ENCODE measurements at places on chromosomes 11 and 22.

DNA sequence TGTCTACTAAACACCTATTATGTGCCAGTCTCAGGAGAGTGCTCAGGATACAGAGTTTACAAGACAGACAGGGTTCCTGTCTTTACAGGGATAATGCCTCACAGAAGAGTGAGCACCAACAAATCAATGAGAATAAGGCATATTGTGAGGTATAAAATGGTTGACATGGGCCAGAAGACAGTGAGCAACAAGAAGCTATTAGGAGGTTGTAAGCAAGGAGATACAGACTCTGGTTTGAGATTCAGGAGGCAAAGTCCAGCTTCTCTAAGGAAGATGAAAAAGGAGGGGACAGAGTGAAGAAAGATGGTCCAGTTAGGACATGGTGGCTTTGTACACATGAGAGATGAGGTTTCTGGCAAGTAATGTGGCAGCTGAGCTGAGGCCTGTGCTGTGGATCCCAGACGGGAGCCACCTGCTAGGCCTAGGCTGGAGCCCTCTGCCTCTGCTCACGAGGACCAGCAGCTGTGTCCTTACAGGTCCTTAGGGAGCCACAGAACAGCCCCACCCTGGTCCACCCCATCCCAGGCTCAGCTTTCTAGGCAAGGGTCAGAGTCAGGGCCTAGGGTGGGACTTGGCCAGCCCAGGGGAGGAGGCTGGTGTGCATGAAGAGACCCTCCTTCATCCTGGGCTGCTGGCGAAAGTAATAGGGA lies 110.5 kb downstream of the ZNF280B start:
- DNase-seq, result no peak

DNA sequence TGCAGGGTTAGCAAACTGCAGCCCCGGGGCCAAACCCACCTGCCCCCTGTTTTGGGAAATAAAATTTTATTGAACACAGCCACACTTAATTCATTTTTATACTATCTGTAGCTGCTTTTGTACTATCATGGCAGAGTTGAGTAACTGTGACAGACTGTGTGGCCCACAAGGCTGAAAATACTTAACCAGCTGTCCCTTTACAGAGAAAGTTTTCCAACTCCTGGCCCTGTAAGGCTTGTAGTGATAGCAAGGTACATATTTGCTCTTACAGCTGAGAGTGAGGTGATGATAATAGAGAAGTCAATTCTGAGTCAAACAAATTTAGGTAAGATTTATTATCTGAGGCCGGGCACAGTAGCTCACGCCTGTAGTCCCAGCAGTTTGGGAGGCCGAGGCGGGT lies 87.4 kb upstream of the SLC6A5 start:
- DNase-seq, result no peak

DNA sequence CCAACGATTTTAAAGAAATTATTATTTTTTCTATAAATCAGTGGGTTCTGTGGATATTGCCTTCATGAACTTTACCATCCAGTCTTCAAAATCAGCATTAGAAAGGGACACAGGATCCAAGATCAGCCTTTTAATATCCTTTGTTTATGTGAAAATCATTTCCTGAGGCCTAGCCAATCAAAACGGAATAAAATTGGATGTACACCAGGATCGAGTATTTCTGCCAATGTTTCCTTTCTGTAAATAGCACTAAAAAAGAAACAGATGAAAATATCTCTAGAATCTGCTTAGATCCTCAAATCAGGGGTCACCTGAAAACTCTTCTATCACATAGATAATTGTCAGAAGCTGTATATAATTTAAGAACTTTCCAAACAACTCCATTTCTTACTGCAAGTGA lies 1598.5 kb downstream of the LRRC4C start:
- no peak for DNase-seq

DNA sequence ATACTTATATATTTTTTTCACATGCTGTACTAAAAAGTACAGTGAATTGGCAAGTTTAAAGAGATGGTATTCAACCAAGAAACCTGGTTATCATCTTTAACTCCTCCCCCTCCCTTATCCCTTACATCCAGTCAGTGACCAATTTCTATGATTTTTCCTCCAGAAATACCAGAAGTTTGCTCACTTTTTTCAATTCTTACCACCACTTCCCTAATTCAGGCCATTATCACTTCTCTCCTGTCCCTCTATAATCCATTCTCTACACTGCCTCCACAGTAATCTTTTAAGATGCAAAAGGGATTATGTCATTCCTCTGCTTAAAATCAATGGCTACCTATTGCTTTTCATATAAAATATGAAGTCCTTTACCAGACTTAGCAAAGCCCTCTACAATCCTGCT lies 62.8 kb downstream of the CEP57 start:
- no peak for DNase-seq

GRCh38 chr11:27861706-27862430 lies 161.6 kb upstream of the BDNF start:
- peak; percentile 78 for DNase-seq

DNA sequence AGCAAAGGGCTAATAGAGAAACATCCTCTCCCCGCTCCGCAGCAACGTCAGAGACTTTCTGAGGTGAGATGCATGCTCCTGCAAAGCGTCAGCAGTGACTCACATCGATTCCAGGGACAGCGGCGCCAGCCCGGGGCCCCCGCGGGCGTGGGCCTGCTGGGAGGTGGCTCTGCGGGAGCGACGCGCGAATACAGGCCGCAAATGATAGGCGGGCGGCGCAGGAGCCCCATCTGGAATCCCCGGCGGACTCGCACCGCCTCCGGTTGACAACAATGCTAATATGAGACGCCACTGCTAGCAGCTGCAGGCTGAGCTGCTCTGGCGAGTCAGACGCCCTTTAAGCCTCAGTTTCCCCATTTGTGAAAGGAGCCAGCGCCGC lies 557 bp downstream of the RANGAP1 start:
- no peak for DNase-seq

GRCh38 chr11:128745311-128746136 lies 51.7 kb downstream of the FLI1 start:
- DNase-seq, result no peak

GRCh38 chr22:39600491-39601179 lies 30.1 kb downstream of the CACNA1I start:
- DNase-seq, result no peak

GRCh38 chr11:69221086-69221485 lies 65.4 kb downstream of the SMIM38 start:
- DNase-seq, result no peak

DNA sequence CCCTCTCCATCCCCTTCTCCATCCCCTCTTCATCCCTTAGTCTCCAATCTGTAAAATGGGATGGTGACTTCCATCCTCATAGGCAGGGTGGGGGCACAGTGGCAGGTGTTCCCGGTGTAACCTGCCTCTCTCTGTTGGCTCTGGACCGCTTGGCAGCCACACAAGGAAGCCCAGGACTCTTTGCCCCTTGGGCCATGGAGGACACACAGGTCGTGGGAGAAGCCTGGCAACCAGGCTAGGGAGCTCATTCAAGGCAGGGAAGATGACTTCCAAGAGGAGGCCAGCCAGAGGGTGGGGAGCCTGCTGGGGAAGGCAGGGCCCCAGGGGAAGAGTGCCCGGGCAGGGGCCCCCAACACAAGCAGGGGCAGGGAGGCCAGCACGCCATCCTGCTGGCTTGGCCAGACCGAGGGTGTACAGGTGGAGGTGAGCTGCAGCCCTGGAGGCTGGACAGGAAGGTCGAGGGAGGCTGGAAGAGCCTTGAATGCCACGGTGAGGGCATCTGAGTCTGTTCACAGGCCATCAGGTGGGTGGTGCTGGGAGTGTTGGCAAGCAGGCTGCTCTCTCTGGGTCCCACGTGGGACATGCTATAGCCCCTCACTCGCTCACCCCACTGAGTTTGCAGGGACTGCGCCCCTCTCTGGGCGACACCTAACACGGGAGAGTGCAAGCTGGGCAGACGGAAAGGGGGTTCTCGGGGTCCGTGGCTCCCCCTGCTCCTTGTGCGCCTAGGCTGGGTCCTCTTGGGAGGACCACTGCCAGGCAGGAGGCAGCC lies 15.5 kb upstream of the CTSD start:
- DNase-seq, result no peak

GRCh38 chr11:83441171-83441570 lies 155.0 kb upstream of the CCDC90B start:
- DNase-seq, result no peak

DNA sequence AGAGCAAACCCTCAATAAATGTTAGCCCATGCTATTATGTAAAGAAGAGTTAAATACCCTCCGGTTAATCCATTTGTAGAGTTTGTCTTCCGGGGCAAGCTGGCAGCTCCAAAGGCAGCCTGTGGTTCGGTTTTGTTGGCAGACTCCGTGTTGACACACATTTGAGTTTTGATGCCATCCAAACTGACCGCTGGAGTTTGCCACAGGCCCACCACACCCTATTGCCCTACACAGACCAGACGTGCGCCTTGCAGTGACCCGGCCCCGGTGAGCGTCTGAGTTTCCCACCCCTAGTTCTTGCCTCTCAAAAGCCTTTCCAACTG lies 25.1 kb downstream of the ELFN2 start:
- DNase-seq, result no peak

- no peak for DNase-seq
Observed at GRCh38 chr11:114319716-114320328, 23.6 kb downstream of the NNMT start.

GRCh38 chr11:104332110-104332509 lies 168.2 kb upstream of the PDGFD start:
- DNase-seq, result no peak

DNA sequence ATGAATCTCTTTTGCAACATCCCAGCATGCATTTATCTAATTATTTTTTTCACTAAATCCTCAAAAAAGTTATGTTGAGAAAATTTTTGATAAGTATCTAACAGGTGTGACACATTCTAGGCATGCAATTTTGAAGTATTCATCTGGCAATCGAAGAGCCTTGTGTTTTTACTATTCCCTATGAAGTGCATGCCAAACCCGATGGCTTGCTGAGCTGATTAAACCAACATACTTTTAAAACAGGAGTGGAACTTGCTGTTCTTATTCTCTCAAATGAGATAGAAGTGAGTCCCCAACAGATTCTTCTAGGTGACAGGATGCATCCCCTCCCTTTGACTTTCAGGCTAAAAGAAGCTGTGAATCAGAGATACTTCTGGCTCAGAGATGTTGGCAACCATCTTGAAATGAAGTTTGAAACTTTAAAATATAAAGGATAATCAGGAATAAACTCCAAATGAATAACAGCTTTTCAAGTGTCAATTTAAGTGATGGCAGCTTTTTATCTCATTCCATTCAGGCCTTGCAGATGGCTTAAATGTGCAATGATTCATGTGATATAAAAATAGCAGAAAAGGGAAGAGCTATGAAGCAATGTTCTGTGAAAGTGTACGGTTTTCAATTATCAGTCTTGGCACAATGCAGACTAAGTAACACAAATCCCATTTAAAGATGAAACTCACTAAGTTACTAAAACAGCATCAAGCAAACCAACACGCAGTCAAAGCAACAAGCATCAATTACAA lies 67.7 kb downstream of the APOL5 start:
- DNase-seq, result peak; percentile 34

- no peak for DNase-seq
Observed at GRCh38 chr11:47306484-47306844, 36.5 kb downstream of the MADD start.

GRCh38 chr22:20793748-20794649 lies 20.1 kb downstream of the SERPIND1 start:
- DNase-seq, result no peak

- no peak for DNase-seq
Observed at GRCh38 chr11:132056689-132057088, 686.3 kb downstream of the NTM start.

DNA sequence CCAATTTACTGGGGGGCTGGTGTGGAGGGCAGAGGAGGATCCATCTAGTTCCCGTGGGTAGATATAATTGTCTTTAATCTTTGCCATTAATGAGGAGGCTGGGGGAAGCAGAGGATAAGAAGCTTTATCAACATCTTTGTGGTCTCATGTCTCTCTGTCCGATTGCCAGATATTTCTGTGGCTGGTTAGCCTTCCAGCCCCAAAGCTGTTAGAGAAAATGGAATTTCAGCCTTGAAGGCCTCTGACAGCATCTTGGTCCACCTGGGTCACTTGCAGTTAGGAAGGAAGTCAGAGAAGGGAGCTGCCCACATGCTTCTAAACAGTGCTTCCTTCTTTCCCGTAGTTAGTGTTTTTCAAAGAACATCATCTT lies 56.9 kb downstream of the ABTB2 start:
- DNase-seq, result no peak

DNA sequence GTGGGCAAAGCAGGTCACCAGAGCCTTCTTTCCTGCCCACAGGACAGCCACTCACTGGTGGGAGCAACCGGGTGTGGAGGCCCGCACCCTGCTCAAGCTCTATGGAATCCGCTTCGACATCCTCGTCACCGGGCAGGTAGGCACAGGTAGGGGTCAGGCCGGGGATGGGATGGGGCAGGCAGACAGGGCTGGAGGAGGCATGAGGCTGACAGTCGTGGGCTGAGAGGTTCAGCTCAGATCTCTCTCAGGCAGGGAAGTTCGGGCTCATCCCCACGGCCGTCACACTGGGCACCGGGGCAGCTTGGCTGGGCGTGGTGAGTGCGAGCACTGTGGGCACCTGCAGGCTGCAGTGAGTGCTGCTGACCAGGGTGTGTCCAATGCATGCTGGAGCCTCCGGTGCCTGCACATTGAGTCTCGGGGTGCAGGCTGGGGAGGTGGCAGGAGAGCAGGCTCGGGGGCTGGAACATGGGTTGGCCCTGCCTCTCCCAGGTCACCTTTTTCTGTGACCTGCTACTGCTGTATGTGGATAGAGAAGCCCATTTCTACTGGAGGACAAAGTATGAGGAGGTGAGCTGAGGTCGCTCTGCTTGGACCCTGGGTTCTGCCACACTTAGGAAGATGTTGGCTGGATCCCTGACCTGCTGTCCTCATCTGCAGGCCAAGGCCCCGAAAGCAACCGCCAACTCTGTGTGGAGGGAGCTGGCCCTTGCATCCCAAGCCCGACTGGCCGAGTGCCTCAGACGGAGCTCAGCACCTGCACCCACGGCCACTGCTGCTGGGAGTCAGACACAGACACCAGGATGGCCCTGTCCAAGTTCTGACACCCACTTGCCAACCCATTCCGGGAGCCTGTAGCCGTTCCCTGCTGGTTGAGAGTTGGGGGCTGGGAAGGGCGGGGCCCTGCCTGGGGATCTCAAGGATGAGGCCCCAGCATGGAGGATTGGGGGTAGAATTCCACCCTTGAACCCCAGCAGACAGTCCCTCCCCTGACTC lies 6.3 kb downstream of the SLC7A4 start:
- DNase-seq, result no peak

GRCh38 chr11:85752201-85752889 lies 58.6 kb downstream of the SYTL2 start:
- DNase-seq, result no peak
